Urinary bladder (tissue), 4 donors: ENCODE measurements at places on chromosomes 6 and 20.

DNA sequence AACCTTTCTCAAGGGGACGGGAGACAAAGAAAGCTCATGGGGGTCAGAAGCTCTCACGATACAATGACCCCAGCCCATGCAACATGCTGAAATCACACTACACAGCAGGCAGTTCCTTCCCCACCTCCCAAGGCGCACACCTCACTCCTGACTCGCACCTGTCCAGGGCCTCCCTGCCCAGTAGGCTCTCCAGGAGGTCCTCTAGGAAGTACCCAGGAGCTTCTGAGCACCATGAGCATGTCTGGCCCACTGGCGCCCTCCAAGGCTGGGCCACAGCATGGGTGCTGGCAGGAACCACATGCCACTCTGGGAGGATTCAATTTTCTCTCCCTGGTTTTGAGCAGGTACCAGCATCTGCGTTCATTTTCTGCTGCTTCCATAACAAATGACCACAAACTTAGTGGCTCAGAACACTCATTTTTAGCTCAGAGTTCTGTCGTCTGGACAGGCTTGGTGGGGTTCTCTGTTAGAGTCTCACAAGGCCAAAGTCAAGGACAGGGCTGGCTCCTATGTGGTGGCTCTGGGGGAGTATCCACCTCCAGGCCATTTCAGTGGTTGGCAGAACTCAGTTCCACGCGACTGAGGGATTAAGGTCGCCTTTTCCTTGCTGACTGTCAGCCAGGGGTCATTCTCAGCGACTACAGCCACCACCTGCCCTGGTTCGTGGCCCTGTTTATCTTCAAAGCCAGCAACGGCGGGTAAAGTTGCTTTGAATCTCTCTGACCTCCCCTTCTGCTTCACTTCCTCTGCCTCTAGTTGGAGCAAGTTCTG lies 32.7 kb downstream of the ACSS1 start:
- no peak for DNase-seq

DNA sequence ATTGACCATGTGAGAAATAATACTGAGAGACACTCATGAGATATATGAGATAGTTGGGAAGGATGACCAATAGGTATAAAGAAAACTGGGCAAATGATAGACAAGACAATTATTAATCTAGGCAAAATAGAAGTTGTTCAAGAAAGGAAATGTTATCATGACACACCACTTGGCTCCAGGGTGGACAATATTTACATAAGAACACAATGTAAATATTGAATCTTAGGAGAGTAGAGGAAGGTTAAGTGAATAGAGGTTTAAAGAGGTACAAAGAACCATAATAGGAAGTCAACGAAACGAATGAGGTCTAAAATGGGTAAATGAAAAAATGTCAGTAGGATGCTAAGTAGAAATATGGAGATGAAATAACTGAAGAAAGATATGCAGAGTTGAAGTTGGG lies 126.5 kb downstream of the MBOAT1 start:
- no peak for DNase-seq

GRCh38 chr6:18323935-18324705 lies 59.8 kb upstream of the DEK start:
- no peak for DNase-seq

- no peak for DNase-seq
These were observed 533 bp downstream of the OSTM1 start for GRCh38 chr6:108074057-108074358.

DNA sequence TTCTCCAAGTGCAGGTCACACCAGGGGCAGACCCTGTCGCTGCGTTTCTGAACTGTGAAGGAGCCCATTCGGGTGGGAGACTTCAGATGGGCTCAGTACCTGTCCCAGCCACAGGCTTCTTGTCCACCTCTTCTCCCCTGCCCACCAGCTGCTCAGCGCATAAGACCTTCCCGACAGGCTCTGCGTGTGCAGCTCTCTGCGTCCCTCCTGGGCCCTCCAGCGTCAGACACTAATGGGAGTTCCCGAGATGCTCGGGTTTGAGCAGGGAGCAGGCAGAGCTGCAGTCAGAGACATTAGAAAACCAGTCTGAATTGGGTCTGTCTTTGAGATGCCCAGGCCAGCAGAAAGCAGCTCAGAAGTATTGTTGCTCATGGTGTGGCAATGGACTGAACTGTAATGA lies 50.4 kb downstream of the TCP11 start:
- DNase-seq = no peak

GRCh38 chr20:5658912-5659345 lies 91.3 kb upstream of the SHLD1 start:
- DNase-seq = peak; percentile 64
